ENCODE measurements at places on chromosomes 12 and 14.

DNA sequence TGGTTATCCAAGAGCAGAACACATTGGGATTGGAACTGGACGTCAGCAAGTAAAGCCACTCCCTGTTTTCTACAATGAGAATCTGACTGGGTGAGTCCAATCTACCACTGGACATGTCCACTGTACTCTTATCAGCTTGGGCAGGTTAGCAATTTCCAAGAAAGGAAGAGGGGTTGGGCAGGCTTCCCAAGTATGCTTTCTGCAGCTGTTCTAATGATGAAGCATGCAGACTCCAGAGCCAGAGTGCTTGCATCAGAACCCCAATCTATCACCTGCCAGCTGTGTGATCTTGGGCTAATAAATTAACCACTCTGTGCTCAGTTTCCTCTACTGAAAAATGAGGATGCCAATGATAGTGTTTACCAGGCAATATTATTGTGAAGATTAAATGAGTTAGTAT is 92.0 kb downstream of the EMP1 start:
- DNase-seq, result no peak

DNA sequence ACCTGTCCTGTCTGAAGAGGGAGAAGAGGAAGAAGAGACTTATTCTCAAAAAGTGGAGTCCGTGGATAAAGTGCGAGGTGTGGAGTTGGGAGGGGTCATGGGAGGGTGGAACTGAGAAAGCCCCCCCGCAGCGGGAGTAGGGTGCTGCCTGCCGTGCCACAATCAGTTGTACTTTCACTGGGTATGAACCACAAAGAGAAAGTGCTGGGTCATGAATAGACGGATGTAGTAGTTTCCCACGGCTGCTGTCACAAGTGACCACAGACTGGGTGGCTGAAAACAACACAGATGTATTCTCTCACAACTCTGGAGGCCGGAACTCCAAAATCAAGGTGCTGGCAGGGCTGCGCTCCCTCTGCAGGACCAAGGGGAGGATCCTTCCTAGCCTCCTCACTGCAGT is 5.5 kb downstream of the DNAH10 start:
- no peak for DNase-seq

DNA sequence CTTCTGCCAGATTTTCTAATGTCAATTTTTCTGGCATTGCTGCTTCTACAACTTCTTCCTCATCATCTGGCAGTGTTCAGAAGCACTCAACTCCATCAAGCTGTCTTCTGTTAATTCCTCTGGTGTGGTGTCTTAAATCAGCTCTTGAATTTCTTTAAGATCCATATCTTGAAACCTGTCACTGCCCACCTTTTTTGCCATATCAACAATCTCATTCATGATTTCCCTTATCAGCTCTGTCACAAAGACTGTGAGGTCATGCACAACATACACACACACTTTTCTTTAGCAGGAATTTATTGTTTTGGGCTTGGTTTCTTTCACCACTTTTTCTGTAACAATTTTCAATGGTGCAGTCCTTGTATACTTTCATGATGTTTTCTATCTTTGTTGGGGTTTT is 7.2 kb downstream of the THAP2 start:
- no peak for DNase-seq

DNA sequence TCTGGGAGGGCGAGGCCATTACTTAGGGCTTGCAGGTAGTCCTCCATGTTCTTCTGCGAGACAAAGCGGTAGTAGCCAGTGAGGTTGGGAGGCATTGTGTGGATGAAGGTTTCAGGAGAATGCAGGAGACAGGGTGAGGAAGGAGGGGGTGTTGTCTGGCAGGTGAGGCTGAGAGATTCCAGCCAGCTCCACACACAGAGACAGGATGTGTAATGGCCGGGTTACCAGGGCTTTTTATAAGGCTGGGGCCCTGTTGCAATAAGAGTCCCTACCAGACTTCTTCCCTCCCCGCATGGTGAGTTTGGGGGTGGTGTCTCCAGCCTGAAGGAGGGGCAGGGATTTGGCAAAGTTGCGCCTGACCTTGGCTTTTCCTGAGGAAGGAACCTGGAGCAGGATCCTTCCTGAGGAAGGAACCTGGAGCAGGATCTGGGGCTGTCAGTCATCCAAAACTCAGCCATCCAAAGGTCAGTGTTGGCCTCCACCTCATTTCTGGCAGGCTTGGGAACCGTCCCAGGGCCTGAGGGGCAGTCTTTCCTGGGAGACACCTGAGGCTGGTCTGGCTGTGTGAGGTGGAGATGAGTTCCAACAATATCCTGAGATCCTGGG is at the start of gene RBP5:
TSS of gene RBP5 (minus strand) at position 209 of the 606 bp plus-strand sequence. CDS start at position 95, 114 bp downstream.
- DNase-seq, result no peak

- no peak for DNase-seq
Observed at GRCh38 chr14:54652605-54653052, 85.7 kb downstream of the SAMD4A start.

GRCh38 chr14:100416921-100417860 is 94.1 kb downstream of the SLC25A47 start:
- peak; percentile 78 for DNase-seq

- DNase-seq, result no peak
Observed at GRCh38 chr12:128840862-128841468, 12.3 kb upstream of the GLT1D1 start.

- DNase-seq, result no peak
Observed at GRCh38 chr12:52759695-52760094, 17.4 kb downstream of the KRT76 start.

DNA sequence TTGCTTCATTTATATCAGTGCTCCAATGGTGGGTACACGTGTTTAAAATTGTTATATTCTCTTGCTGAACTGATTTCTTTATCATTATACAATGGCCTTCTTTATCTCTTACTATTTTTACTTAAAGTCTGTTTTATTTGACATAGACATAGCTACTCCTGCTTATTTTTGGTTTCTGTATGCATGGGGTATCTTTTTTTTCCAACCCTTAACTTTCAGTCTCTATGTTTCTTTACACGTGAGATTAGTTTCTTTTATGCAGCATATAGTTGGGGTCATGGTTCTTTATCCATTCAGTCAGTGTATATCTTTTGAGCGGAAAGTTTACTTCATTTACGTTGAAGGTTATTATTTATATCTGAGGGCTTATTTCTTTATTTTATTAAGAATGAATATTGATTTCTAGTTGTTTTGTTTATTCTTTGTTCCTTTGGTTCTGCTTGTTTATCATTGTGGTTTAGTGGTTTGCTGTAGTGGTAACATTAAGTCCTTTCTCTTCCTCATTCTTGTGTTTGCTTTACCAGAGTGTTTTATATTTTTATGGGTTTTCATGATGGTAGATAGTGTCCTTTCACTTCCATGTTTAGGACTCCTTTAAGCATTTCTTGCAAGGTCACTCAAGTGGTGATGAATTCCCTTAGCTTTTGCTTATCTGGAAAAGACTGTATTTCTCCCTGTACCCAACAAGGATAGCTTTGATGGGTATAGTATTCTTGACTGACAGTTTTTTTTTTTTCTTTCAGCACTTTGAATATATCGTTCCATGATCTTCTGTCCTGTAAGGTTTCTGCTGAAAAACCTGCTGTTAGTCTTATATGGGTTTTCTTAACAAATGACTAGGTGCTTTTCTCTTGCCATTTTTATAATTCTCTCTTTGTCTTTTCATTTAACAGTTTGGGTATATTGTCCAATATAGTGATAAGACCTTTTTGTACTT is 38.3 kb upstream of the FAR2 start:
- DNase-seq, result no peak

DNA sequence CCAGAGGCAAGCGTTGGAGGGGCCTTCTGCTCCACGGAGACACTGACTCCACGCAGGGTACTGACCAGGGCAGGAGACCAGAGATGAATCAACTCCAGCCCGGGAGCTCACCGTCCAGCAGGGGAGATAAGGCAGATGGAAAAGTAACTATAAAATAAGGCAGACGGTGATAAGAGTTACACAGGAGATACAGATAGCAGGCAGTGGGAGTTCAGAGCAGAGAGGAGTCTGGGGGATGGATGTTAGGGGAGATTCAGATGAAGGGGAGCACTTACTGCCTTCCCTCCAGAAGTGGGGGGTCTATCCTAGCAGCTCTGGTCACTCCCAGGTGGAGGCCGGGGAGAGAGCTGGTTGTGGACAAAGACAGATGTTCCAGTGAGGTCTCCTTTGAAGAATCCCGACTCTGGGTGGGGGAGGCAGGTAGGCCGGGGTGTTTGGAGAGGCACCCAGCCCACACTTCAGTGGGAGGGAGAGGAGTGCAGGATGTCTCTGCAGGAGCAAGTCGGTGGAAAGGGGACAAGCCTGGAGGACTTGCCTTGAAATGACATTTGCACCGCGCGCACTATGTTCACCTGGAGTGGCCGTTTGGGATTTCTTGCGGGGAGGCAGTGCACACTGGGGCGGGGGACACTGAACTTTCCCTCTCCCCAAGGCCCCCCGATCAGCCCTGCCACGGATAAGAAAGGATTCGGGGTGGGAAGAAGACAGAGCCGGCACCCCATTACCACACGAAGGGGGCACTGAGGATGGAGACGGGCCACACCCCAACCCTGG is 1.2 kb downstream of the PITPNM2 start:
- DNase-seq, result no peak

GRCh38 chr12:114685320-114685781 is 1.4 kb upstream of the TBX3 start:
- DNase-seq, result no peak

DNA sequence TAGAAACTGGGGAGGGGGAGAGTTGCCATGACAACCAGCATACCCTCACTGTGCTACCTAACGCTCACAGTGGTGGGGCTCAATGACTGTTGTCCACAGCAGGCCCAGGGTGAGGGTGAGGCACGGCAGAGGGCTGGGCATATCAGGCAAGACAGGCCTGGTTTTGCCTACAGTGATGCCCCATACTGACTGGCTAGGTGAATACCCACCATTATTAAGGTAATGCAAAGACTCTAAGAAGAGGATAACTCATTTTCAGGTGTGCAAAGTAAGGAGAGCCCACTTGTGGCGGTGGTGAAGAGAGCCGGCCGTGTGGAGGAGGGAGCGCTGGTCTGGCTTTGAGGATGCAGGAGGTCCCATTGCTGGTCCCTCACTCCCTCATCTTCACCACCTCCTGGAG is 422.3 kb downstream of the FUT8 start:
- no peak for DNase-seq

DNA sequence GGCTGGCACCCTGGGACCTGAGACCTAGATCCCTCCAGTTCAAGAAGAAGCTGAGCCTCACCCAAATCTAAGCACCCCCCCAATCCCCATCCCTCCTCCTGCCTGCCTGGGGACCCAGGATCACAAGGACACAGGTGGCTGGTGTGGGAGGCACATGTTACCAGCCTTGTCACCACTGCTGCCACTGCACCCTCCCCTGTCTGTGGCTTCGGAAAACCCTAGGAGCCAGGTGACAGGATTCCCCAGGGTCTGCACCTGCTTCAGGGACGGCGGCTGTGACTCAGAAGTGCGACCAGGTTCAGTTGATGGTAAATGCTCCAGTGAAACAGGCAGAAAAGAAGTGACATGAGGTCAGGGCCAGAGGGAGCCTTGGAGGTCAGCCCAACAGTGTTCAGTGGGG is 62.8 kb upstream of the FAM222A start:
- DNase-seq, result no peak

DNA sequence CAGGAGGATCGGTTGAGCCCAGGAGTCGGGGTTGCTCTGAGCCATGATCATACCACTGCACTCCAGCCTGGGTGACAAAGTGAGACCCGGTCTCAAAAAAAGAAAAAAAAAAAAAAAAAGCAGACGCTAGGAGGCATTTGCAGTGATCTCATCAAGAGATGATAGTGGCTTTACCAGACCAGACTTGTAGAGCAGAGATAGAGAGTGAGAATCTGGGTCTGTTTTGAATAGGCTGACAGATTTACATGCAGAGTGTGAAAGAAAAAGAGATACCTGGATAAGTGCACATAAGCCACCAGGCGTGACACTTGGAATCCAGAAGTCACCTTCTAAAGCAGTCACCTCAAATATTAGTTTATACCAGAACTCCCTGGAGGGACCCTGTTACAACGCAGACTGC is 21.1 kb upstream of the FLRT2 start:
- no peak for DNase-seq

GRCh38 chr12:47075192-47076084 is 4.0 kb upstream of the PCED1B start:
- DNase-seq, result no peak

GRCh38 chr14:19801118-19801464 is 2.5 kb upstream of the OR4N2 start:
- DNase-seq, result no peak

GRCh38 chr14:38143659-38144505 is 63.8 kb upstream of the SSTR1 start:
- peak; percentile 61 for DNase-seq

DNA sequence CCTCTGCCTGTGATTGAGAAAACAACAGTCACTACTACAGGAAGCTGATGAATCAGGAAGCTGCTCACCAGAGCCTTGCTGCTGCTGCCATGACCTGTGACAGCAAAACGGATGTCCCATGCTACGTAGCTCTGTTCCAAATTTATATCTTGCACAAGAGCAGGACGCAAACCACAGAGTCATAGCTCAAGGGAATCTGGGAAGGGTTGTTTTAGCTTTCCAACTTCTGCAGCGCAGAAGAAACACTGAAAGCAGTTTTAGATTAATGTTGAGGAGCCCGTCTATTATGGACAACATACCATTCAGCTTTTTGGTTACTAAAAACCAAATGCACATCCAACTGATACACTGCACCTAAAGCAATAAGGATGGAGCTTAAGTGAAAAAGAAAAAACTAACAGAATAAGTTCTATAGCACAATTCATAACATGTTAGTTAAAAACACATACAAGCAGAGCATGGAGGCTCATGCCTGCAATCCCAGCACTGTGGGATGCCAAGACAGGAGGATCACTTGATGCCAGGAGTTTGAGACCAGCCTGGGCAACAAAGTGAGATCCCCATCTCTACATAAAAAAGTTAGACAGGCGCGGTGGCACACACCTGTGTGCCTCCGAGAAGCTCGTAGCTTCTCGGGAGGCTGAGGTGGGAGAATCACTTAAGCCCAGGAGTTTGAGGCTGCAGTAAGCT is 1.7 kb upstream of the ANKRD33 start:
- DNase-seq, result peak; percentile 92
